ENCODE measurements at places on chromosomes 6 and 20.

GRCh38 chr6:145964948-145965366 is 799 bp upstream of the SHPRH start:
- peak overlapping the region; percentile 98 for H3K4me3 ChIP-seq
- no peak overlapping the region for H3K27ac ChIP-seq
- H3K4me1 ChIP-seq = no peaks in the 10 kb centered on the region
- peaks cover 8% of the 10 kb centered on the region for H3K36me3 ChIP-seq
- no peak for DNase-seq
- H3K27me3 ChIP-seq = no peaks in the 10 kb centered on the region

GRCh38 chr20:63087872-63088680 is 81.3 kb upstream of the BHLHE23 start:
- H3K4me1 ChIP-seq = no peaks in the 10 kb centered on the region
- H3K36me3 ChIP-seq = no peaks in the 10 kb centered on the region
- H3K4me3 ChIP-seq = no peak overlapping the region
- H3K27me3 ChIP-seq = no peaks in the 10 kb centered on the region
- H3K27ac ChIP-seq = no peak overlapping the region

DNA sequence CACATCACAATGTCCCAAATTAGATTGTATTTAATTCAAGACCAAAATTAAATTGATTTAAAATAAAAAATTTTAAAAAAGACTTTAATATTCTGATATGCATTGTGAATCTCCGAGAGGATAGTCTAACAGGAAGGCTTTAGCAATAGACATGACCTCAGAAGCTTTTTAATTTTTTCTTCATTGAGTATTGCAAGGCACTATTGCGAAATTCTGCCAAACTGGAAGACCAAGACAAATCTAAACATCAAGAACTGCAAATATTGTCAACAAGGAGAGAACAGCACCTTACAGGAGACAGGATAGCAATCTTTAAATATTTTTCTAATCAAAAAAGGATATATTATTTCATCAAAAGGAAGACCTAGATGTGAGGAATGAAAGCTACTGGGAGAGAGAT is 56.9 kb downstream of the BMP5 start:
- H3K36me3 ChIP-seq = no peaks in the 10 kb centered on the region
- no peaks in the 10 kb centered on the region for H3K4me1 ChIP-seq
- H3K27ac ChIP-seq = no peak overlapping the region

- peaks cover 4% of the 10 kb centered on the region for H3K36me3 ChIP-seq
- no peaks in the 10 kb centered on the region for H3K27me3 ChIP-seq
- peaks cover 3% of the 10 kb centered on the region for H3K4me1 ChIP-seq
- H3K27ac ChIP-seq = no peak overlapping the region
- no peak for DNase-seq
Measured at GRCh38 chr6:148175550-148176188, 167.0 kb upstream of the SASH1 start.

DNA sequence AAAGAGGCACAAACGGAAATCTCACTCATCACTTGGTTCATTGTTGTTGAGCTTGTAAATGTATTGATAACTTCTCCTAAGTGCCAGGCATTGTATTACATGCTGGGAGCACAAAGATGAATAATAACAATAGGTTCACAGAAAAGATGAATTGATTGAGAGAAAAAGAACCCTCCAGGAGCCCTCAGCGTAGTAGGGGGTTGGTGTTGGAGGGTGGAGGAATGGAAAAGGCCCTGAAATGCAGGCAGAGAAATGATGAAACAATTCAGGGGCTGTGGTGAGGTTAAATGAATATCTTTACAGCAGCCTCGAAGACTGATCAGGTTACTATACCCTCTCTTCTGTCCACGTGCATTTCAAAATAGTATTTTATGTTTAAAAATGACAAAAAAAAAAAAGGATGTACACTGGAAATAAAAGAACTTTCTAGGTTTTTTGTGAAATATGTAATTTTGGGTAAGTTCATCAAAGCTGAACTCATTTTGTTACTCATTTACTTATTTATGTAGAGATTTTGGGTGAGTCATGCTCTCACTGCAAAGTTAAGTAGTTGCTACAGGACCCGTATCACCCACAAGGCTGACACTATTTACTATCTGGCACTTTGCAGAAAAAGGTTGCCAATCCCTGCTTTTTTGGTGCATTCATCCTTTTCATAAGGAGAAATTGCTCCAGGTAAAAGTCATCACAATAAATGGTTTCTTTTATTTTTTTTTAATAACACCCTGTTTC is 277.3 kb downstream of the ZNF217 start:
- H3K36me3 ChIP-seq = peaks cover 3% of the 10 kb centered on the region
- H3K4me1 ChIP-seq = peaks cover 5% of the 10 kb centered on the region
- no peaks in the 10 kb centered on the region for H3K27me3 ChIP-seq
- no peak overlapping the region for H3K27ac ChIP-seq

DNA sequence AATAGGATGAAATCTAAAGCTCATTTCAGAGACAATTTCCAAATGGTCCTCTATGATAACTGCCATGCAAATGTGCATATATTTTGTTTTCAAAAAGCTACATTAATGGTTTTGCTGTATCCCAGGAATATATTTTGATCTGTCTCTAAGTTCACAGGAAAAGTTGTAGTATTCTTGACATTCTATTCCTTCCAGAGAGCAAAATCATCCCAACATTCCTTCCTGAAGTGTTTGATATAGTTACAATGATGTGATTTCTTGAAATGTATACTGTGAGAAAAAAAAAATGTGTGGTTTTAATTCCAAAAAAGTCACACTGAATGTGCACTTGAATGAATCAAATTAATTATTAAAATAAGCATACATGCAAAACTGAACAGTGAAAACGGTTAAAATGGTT is 996.0 kb upstream of the CITED2 start:
- H3K4me3 ChIP-seq = no peak overlapping the region
- DNase-seq = no peak
- H3K27me3 ChIP-seq = no peaks in the 10 kb centered on the region
- no peak overlapping the region for H3K27ac ChIP-seq
- H3K36me3 ChIP-seq = peaks cover 5% of the 10 kb centered on the region

DNA sequence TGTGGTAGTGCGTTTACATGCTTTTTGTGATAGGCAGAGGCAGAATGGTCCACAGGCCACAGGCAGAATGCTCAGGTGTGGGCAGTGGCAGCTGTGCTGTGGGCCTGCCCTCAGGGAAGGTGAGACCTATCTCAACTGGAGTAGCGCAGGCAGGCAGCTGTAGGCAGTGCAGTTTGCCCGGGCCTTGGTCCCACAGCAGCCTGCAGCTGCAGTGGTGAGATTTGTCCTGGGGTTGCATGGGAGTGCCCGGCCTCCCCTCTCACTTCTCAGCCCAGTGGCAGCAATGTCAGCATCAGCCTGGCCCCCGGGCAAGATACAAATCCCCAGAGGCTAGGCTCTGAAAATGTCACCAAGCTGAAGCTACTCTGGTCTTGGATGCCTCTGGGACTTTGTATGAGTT is 6.1 kb upstream of the PPIL4 start:
- no peak overlapping the region for H3K27ac ChIP-seq
- no peaks in the 10 kb centered on the region for H3K27me3 ChIP-seq
- no peaks in the 10 kb centered on the region for H3K36me3 ChIP-seq
- DNase-seq = no peak
- no peaks in the 10 kb centered on the region for H3K4me1 ChIP-seq
- H3K4me3 ChIP-seq = no peak overlapping the region

- H3K27ac ChIP-seq = no peak overlapping the region
- H3K27me3 ChIP-seq = no peaks in the 10 kb centered on the region
- no peak overlapping the region for H3K4me3 ChIP-seq
- DNase-seq = no peak
- no peaks in the 10 kb centered on the region for H3K4me1 ChIP-seq
Measured at GRCh38 chr20:3871550-3872265, 17.5 kb upstream of the PANK2 start.

- no peaks in the 10 kb centered on the region for H3K36me3 ChIP-seq
- no peaks in the 10 kb centered on the region for H3K4me1 ChIP-seq
- DNase-seq = no peak
- H3K27ac ChIP-seq = no peak overlapping the region
- H3K27me3 ChIP-seq = no peaks in the 10 kb centered on the region
Measured at GRCh38 chr6:149464411-149464810, 20.4 kb downstream of the ZC3H12D start.

GRCh38 chr6:131136021-131136786 is 937 bp downstream of the AKAP7 start:
- no peak for DNase-seq
- H3K36me3 ChIP-seq = peaks cover 7% of the 10 kb centered on the region
- H3K4me1 ChIP-seq = no peaks in the 10 kb centered on the region
- no peak overlapping the region for H3K27ac ChIP-seq

DNA sequence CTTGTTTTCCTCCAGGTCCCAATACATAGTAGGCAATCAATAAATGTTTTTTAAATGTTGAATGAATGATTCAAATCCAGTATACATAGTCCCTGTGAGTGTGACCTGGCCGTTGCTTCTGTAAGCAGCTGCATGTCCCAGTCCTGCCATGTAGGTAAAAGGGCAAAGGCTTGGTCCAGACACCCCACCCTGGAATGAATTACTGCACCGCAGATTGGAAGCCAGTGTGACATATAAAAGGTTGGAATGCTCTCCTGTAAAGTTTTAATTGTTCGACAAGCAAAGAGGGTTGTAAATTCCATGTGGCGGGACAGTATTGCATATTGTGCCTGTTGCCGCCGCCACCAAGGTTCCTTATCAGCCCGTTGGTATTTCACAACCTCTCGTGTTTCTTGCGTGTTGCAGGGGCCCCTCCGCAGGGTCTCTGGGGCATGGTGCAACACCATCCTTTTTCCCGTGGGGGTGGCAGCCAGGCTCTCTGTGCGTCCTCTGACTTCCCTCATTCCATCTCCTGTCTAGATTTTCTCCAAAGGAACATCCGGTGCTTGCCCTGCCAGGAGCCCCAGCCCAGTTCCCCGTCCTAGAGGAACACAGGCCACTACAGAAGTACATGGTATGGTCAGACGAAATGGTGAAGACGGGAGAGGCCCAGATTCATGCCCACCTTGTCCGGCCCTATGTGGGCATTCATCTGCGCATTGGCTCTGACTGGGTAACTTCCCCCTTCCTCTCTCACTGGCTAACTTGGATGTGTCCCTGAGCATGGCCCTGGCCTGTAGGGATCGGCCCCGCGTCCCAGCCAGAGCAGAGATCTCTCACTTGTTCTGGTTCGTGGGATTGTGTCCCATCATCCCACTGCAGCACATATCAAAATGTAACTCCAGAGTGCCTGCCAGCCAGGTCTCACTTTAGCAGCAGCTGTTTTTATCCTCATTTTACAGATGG is 20.3 kb downstream of the POFUT1 start:
- H3K4me3 ChIP-seq = no peak overlapping the region
- no peak for DNase-seq
- H3K36me3 ChIP-seq = peaks cover 58% of the 10 kb centered on the region
- no peaks in the 10 kb centered on the region for H3K27me3 ChIP-seq
- H3K4me1 ChIP-seq = no peaks in the 10 kb centered on the region

DNA sequence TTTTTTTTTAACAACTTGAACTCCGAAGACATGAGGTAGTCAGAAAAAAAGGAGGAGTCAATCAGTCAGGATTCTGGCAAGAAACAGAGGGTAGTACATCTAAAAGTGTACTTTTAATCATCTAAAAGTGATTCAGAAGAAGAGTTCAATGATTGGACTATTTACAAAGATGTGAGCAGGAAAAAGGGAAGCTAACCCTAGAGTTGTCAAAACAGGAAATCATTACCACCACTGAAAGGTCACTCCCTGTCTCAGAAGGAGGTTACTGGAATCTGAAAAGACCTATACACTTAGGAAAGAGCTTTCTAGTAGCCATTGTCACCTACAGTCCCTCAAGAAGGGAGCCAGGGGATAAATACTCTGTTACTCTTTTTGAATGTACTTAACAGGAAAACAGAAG is 16.7 kb upstream of the LMBRD1 start:
- no peaks in the 10 kb centered on the region for H3K27me3 ChIP-seq
- H3K4me1 ChIP-seq = peaks cover 6% of the 10 kb centered on the region
- H3K4me3 ChIP-seq = no peak overlapping the region
- no peaks in the 10 kb centered on the region for H3K36me3 ChIP-seq

DNA sequence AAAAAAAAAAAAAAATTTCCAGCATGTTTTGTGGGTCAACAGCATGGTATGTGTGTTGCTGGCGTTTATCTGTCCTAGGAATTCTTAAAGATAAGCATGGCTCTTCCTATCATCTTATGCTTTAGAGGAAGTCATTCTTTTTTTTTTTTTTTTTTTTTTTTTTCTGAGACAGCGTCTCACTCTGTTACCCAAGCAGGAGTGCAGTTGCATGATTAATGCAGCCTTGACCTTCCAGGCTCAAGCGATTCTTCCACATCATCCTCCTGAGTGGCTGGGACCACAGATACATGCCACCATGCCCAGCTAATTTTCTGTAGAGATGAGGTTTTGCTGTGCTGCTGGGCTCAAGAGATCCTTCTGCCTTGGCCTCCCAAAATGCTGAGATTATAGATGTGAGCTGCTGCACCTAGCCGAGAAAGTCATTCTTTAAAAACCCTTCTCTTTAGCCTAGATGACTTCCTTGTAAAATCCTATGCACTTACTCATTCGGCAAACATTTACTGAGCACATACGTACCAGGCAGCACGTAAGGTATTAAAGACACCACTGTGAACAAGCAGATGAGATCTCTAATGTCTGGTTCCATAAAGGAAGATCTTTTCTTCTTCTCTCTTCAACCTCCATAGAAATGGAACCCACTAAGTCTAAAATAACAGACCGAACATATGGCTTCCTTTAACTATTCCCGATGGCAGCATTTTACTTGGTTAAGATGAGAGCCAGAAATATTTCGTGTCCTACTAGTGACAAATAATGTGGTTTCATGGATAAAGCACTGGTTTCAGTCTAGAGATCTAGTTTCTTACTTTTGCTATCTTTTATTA is 122.4 kb downstream of the RIN2 start:
- no peaks in the 10 kb centered on the region for H3K36me3 ChIP-seq
- H3K4me3 ChIP-seq = no peak overlapping the region
- H3K27ac ChIP-seq = no peak overlapping the region
- H3K27me3 ChIP-seq = no peaks in the 10 kb centered on the region

GRCh38 chr6:16785496-16785895 is 24.2 kb upstream of the ATXN1 start:
- H3K4me3 ChIP-seq = no peak overlapping the region
- H3K27me3 ChIP-seq = no peaks in the 10 kb centered on the region
- no peak overlapping the region for H3K27ac ChIP-seq
- no peaks in the 10 kb centered on the region for H3K4me1 ChIP-seq
- DNase-seq = no peak
- peaks cover 10% of the 10 kb centered on the region for H3K36me3 ChIP-seq

- H3K4me3 ChIP-seq = no peak overlapping the region
- no peak overlapping the region for H3K27ac ChIP-seq
- H3K27me3 ChIP-seq = no peaks in the 10 kb centered on the region
- H3K4me1 ChIP-seq = 0 out of 2 replicates have a peak, but pooled peaks cover 4% of the 10 kb centered on the region
- DNase-seq = no peak
Measured at GRCh38 chr6:142822383-142822782, 122.6 kb downstream of the HIVEP2 start.

GRCh38 chr20:45947110-45947866 is 12.8 kb downstream of the PCIF1 start:
- H3K36me3 ChIP-seq = peaks cover 32% of the 10 kb centered on the region
- H3K27me3 ChIP-seq = no peaks in the 10 kb centered on the region
- DNase-seq = no peak
- H3K4me3 ChIP-seq = no peak overlapping the region

Data from H9 (cell line).